SIG-M5 (cell line): ENCODE measurements at places on chromosomes 5 and 9.

DNA sequence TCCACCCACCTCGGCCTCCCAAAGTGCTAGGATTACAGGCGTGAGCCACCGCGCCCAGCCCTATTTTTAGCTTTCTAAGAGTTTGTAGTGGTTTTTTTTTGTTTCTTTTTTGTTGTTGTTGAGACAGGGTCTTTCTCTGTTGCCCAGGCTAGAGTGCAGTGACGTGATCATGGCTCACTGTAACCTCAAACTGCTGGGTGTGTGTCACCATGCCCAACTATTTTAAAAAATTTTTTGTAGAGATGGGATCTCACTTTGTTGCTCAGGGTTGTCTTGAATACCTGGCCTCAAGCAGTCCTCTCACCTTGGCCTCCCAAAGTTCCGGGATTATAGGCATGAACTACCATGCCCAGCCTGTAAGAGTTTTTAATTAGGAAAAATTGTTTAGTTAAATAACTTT lies 145.3 kb upstream of the SH3GL2 start:
- no peak for DNase-seq

- no peak for DNase-seq
Measured at GRCh38 chr5:168607946-168608345, 28.8 kb upstream of the PANK3 start.

DNA sequence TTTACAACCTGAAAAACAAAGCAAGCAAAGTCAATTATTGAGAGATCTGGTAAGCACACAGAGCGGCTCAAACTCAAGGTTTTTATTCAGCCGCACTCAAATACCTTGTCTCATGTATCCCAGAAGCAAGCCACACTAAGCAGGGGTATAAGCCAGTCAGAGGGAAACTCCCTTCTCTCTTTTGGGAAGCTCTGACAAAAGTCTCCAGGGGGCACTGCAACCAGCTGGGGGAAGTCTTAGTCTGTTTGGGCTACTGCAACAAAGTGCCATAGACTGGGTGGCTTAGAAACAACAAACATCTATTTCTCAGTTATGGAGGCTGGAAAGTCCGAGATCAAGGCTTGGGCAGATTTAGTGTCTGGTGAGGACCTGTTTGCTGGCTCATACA lies 246.0 kb downstream of the ENC1 start:
- no peak for DNase-seq

- no peak for DNase-seq
Measured at GRCh38 chr9:6894135-6894534, 136.4 kb downstream of the KDM4C start.

DNA sequence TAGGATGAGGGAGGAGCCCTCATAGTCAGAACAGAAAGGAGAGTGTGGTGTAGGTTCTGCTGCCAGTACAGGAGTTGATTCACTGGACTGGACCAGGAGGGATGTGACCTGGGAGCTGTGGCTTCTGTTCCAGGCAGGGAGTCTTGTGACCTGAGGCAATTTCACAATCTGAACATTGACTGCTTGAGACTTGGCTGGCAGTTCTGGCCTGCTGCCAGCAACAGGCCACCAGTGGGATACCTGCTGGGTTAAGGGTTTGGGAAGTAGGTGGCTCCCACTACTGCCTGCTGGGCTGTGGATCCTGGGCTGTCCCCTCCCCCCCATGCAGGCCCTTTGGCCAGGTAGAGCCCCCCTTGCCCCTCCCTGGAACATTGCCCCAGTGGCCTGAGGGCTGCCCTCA lies 268.6 kb upstream of the ARRDC3 start:
- DNase-seq: no peak

GRCh38 chr5:91645347-91645746 lies 262.2 kb upstream of the ARRDC3 start:
- DNase-seq: no peak

DNA sequence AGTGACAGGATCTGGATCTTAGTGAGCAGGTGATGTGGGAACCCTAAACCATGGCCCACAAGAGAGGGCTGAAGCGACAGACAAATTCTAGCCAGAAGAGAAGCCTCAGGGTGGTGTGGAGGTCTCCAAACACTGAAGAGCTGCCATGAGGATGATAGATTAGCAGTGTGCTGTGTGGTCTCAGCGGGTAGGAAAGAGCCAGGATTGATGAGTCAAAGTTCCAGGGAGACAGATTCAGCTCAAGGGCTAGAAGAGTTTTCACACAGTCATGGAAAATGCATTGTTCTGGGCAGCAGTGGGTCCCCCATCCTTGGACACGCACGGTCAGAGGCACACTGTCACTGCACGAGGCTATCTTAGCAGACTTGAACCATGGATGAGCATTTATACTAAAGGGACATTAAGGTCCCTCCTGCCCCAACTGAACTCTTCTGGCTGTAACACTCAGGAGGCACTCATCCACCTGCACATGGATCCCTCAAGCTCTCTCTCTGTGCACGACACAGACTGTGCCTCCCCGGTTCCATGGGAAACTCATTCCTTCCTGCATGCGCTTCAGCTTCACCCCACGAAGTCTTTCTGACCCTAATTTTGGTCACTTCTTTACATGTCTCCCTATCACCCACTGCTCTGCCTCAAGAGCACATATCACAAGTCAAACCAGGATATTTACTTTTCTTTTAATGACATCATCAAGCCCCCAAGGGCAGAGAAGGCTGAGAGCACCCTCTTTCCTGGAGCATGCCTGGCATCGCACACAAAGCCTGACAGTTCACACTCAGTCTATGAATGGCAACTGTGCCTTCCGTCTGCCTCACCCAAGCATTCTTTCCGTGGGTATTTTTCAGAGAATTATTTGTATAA lies 84.8 kb downstream of the TLE1 start:
- no peak for DNase-seq

DNA sequence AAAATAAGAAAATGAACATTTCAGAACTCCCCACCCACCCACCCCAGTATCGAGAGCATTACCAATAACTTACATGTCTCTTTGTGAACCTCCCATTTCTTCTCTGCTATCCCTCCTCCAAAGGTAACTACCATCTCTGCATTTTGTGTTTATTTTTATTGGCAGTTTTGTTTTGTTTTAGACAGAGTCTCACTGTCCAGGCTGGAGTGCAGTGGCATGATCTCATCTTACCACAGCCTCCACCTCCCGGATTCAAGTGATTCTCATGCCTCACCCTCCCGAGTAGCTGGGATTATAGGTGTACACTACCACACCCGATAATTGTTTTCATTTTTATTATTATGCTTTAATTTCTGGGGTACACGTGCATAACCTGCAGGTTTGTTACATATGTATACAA lies 21.7 kb upstream of the GLIS3 start:
- no peak for DNase-seq

GRCh38 chr9:113764572-113764971 lies 111.5 kb upstream of the ZNF618 start:
- no peak for DNase-seq

- no peak for DNase-seq
Measured at GRCh38 chr5:172102913-172103626, 85.0 kb downstream of the STK10 start.

DNA sequence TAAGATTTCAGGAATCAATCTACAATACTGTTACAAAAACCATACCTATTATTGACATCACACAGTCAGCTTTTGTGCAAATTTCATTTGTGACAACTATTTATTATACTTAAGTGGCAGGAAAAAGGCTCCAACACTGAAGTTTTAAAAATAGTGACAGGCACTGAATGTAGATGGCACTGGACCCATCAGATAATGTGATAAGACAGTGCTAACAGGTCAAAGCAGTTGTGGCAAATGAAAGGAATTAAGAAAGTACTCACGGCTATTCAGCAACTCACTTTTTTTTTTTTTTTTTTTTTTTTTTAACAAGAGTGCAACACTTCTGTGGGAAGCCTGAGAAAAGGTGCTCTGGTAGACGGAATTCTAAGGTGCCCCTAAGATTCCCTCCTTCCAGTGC lies 115.0 kb upstream of the MEF2C start:
- no peak for DNase-seq

- DNase-seq: no peak
Measured at GRCh38 chr5:81213070-81213469, 20.1 kb upstream of the CKMT2 start.

GRCh38 chr9:16143947-16144890 lies 591.4 kb downstream of the CCDC171 start:
- DNase-seq: no peak

DNA sequence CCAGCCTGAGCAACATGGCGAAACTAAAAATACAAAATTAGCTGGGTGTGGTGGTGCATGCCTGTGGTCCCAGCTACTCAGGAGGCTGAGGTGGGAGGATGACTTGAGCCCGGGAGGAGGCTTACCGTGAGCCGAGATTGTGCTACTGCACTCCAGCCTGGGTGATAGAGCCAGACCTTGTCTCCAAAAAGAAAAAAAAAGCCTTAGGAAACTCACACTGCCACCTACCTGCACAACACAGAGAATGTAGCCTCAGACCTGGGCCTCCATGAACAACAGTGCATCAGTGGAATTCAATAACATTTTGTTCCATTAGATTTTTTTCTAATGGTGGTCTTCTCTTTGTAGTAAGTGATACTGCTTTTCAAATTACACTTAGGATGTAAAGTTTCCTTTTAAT lies 63.8 kb upstream of the RARS1 start:
- DNase-seq: no peak

DNA sequence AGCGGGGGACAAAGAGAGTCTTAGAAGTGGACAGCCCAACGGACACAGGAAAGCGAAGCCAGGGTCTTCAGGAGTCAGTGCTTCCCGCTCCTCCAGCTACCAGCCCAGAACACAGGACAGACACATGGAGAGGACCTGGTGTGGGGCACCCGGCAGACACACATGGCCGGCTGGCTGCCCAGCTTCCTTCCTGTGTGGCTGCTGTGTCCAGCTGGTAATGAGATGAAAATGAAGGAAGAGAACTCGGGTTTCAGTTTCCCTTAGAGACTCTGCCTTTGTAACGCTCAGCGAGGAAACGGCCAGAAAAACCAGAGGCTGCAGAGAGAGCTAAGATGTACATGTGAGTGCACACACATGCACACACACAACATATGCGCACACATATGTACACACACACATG lies 87.5 kb downstream of the SECISBP2 start:
- DNase-seq: no peak

DNA sequence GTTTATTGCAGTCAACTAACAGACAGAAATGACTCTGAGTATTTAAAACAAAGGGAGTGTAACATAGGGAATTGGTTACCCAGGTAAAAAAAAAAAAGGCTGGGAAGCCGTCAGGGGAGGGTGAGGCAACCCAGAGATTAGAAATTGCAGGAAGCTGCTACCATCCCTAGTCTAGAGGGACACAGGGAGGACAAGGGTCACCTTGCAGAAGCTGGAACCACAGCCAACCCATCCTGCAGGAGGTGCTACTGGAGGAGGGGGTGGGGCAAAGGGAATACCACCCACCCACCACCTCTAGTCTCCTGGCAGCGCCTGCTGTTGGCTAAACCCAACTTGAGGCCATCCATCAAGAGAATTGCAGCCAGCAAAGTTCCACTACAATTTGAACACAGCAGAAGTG lies 6.5 kb downstream of the CAST start:
- no peak for DNase-seq

DNA sequence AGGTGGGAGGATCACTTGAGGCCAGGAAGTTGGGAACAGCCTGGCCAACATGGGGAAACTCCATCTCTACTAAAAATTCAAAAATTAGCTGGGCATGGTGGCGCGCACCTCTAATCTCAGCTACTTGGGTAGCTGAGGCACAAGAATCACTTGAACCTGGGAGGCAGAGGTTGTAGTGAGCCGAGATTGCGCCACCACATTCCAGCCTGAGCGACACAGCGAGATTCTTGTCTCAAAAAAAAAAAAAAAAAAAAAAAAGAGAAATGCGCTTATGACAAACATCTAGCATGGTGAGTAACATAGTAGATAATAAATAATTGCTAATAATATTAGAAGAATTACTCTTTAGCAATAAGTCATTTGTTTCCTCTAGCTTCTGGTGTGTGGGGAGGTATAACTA lies 25.9 kb downstream of the RUSC2 start:
- DNase-seq: no peak

- DNase-seq: no peak
Measured at GRCh38 chr9:93945400-93946337, 9.5 kb downstream of the BARX1 start.

GRCh38 chr5:176897263-176897662 lies 1.9 kb downstream of the HK3 start:
- DNase-seq: no peak

GRCh38 chr9:74117731-74118130 lies 379.4 kb upstream of the RORB start:
- DNase-seq: no peak

GRCh38 chr5:43556857-43557542 lies at the start of gene PAIP1:
Gene PAIP1 (minus strand): TSS chr5:43557077. CDS start chr5:43556846, 231 bp downstream.
- peak; percentile 40 for DNase-seq

- no peak for DNase-seq
Measured at GRCh38 chr5:79886456-79886855, 104.6 kb downstream of the MTX3 start.

- DNase-seq: no peak
Measured at GRCh38 chr5:161446655-161447054, 99.9 kb downstream of the GABRB2 start.

- DNase-seq: peak; percentile 57
Measured at GRCh38 chr5:141903261-141903660, 20.4 kb upstream of the DELE1 start.

DNA sequence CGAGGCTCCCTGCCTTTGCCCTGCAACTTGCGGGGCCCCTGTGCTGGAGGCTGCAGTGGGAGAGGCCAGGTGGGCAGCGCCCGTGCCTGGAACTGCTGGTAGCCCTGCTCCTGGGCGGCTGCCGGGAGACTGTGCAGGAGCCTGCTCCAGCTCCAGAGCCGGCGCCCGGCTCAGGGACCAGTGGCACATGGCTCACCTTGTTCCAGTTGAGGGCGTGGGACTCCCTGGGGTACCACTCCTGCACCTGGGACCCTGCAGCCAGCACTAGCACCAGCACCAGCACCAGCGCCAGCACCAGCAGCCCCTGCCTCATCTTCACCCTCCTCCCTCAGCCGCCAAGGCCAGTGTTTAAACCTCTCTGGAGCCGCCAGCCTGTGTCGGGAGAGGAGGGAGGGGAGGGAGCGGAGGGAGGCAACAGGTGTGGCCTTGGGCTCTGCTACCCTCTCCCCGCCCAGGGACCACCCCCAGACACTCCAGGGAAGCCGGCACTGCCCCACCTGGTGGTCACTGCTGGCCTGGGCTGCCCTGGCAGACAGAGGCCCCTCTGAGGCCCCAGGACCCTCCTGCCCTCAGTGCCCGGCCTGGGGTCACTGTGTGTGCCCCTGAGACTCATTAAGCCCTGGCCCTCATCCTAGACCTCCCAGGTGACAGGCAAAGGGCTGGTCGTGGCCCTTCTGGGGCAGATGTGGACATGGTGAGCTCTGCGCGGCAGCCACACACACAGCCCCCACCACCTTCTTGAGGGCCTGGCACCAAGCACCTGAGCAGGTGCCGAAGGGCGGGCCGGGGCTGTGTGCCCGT lies at the start of gene LCN10:
LCN10 (minus strand) TSS at position 350 of the 801 bp plus-strand sequence; CDS start at position 313, 37 bp downstream.
- no peak for DNase-seq

DNA sequence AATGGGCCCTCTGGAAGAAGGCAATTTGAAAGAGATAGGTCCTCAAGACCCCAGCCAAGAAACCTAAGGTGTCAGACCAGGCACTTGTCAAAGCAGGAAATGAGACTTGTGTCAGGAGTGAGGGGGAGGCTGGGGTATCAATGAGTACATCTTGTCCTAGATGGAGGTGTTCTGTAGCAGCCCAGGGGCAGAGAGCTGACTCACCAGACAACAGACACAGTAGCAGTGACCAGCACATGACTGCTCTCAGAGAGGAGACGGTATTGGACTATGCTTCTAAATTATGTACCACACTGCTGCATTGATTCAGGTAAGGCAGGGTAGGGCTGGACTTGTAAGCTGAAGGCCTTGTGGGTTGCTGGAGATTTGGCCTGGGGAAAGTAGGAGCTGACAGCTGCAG lies 551.2 kb upstream of the KLF4 start:
- no peak for DNase-seq
